Bronchial smooth muscle cell (primary cell): ENCODE measurements at places on chromosomes 1 and 21. TPM values are rescaled to one million over a fixed set of nuclear protein-coding genes. Genes with fewer than 3 reads are reported as not detected.

Gene CAMK1G
- 0.63 TPM in 1 of 2 replicates, not detected in the other for total RNA-seq

Gene OLIG2
- total RNA-seq, result not detected in 2 replicates

Gene BRINP3
- not detected in 2 replicates for total RNA-seq

Gene RAD54L
- 0.86 and 0.95 TPM in 2 replicates for total RNA-seq

Gene AADACL4
- total RNA-seq, result 0.09 TPM in 1 of 2 replicates, not detected in the other

Gene FLG2
- under 0.01 TPM in 2 replicates for total RNA-seq

Gene PRAMEF25
- total RNA-seq, result not detected in 2 replicates

Gene DMBX1
- total RNA-seq, result not detected in 2 replicates

Gene RCSD1
- total RNA-seq, result 0.16 TPM in 1 of 2 replicates, not detected in the other

Gene PWP2
- total RNA-seq, result 3.1 and 3.5 TPM in 2 replicates

Gene MAEL
- not detected in 2 replicates for total RNA-seq

Gene PLA2G2C
- total RNA-seq, result not detected in 2 replicates

Gene SLC1A7
- total RNA-seq, result 0.94 and 2.4 TPM in 2 replicates

Gene NBPF1
- 31.4 and 41.0 TPM in 2 replicates for total RNA-seq

Gene CACNA1S
- total RNA-seq, result not detected in 2 replicates

Gene KCTD3
- 48.1 and 48.7 TPM in 2 replicates for total RNA-seq

Gene TMEM54
- total RNA-seq, result 27.9 and 55.5 TPM in 2 replicates

Gene SLC25A44
- 5.5 and 6.0 TPM in 2 replicates for total RNA-seq
